ENCODE measurements at places on chromosomes 4 and X.

GRCh38 chrX:1734806-1735205, 119.9 kb downstream of the ASMT start:
- DNase-seq, result no peak

DNA sequence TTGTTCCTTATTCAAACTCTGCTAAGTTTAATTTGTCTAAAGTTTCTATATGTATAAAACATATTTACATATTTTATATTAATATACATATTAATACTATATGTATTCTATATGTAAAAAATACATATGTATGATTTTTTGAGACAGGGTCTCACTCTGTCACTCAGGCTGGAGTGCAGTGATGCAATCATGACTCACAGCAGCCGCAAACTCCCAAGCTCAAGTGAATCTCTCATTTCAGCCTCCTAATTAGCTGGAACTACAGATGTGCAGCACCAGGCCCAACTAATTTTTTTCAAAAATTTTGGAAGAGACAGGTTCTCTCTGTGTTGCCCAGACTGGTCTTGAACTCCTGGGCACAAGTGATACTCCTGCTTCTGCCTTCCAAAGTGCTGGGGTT, 684.9 kb downstream of the TRAM1L1 start:
- no peak for DNase-seq

GRCh38 chrX:109847257-109848187, 114.5 kb upstream of the ACSL4 start:
- no peak for DNase-seq

GRCh38 chr4:165621983-165622382, 243.2 kb downstream of the CPE start:
- DNase-seq, result no peak

DNA sequence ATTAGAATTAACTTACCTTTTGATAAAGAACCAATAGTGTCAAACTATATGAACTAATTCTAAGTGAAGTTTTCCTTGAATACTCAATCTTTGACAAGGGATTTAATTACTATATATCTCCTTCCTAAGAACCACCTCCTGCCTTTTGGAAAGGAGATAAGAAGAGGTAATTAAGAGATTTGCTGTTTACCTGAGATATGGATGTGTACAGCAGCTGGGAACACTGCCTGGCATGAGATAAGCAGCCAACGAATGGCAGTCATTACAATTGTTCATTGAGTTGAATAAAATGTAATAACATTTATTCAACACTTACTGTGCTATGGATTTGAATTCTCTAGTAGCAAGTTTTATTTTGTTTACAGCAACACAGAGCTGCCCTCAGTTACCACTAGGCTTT, 407.1 kb downstream of the SPOCK3 start:
- no peak for DNase-seq

DNA sequence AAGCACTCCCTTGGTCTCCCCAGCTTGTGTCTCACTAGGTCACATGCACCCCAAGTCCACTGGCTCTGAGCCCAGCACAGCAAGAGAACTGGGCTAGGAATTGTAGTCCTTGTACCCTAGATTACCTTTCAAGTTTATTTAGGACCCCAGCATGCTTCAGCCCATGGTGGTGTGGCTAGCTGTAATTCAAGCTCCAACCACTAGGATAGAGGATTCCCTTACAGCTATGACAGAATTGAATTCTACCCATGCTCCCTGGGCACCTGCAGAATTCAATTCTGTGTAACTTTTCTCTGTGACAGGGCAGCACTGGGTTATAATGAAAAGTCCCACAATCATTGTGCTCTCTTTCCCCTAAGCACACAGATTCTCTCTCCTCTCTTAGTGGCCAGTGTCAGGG, 253.8 kb upstream of the DMD start:
- peak; percentile 18 for DNase-seq

- no peak for DNase-seq
Observed at GRCh38 chr4:164056426-164057142, 562.1 kb downstream of the TMA16 start.

GRCh38 chr4:102867278-102868152, 1.3 kb upstream of the CISD2 start:
- DNase-seq, result no peak

- DNase-seq, result no peak
Observed at GRCh38 chrX:19005909-19006308, 22.0 kb upstream of the PHKA2 start.
